Spinal cord (tissue), 10 donors: ENCODE measurements at places on chromosomes 12 and 14.

GRCh38 chr14:91383439-91383838, 34.2 kb downstream of the CCDC88C start:
- no peak overlapping the region for H3K27ac ChIP-seq
- no peaks in the 10 kb centered on the region for H3K36me3 ChIP-seq
- no peak for DNase-seq
- H3K4me3 ChIP-seq, result no peak overlapping the region
- no peaks in the 10 kb centered on the region for H3K27me3 ChIP-seq

GRCh38 chr12:57745485-57745881, 644 bp downstream of the TSPAN31 start:
- peaks cover 38% of the 10 kb centered on the region for H3K36me3 ChIP-seq
- H3K4me3 ChIP-seq, result peak overlapping the region; percentile 98
- H3K27ac ChIP-seq, result peak overlapping the region; percentile 99
- no peak for DNase-seq
- H3K4me1 ChIP-seq, result peaks cover 18% of the 10 kb centered on the region

- no peak overlapping the region for H3K4me3 ChIP-seq
- no peak for DNase-seq
- H3K27ac ChIP-seq, result no peak overlapping the region
- H3K36me3 ChIP-seq, result no peaks in the 10 kb centered on the region
- no peaks in the 10 kb centered on the region for H3K27me3 ChIP-seq
- peaks cover 8% of the 10 kb centered on the region for H3K4me1 ChIP-seq
Observed at GRCh38 chr12:127150479-127150878, 1116.5 kb upstream of the TMEM132C start.

DNA sequence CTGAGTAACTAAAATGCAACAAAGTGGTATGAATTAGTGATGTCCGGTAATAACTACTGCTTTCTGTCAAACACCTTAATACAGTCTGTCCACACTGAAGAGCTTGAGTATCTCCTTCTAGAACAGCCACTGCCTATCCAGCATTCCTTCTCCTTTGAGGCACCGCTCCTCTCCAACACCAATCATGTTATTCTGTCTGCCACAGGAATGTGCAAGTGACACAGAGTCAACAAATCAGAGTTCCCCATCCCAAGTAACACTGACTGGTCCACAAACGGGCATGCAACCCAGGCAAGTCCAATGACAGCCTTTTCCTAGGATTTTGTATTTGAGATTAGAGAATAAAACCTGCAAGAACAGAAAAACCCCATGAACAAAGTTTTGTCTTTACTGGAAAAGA, 3.8 kb downstream of the GXYLT1 start:
- H3K4me3 ChIP-seq, result no peak overlapping the region
- H3K36me3 ChIP-seq, result no peaks in the 10 kb centered on the region
- no peaks in the 10 kb centered on the region for H3K4me1 ChIP-seq
- H3K27ac ChIP-seq, result no peak overlapping the region
- no peaks in the 10 kb centered on the region for H3K27me3 ChIP-seq

DNA sequence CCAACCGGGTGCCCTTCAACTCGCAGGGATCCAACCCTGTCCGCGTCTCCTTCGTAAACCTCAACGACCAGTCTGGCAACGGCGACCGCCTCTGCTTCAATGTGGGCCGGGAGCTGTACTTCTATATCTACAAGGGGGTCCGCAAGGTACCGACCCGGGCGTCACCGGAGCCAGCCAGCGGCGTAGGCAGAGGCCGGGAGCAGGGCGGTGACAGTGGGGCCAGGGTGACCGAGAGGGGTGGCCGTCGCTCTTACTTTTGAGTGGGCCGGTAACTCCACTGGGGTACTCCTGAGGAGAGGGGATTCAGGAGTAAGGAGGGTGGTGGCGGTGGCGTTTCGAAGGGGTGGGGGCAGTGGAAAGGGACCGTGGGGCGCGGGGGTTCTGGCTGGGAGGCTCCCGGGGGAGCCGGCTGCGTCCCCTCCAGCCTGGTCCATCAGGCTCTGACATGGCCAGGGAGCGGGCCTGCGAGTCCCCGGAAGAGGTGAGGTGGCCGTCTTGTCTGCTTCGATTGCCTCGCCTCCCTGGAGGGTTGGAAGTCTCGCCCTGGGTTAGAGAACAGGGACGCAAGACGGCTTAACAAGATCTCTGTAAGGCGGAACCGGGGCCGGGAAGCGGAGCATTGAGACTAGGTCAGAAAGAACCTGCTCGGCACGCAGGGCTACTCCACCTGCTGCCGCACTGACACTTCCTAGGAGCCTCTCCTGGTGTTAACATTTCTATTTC, 491 bp downstream of the WDR20 start:
- peaks cover 12% of the 10 kb centered on the region for H3K4me1 ChIP-seq
- DNase-seq, result no peak
- H3K27ac ChIP-seq, result peak overlapping the region; percentile 75

GRCh38 chr14:95858893-95859292, 17.7 kb upstream of the TUNAR start:
- no peaks in the 10 kb centered on the region for H3K4me1 ChIP-seq
- no peaks in the 10 kb centered on the region for H3K36me3 ChIP-seq
- no peak overlapping the region for H3K27ac ChIP-seq
- no peak overlapping the region for H3K4me3 ChIP-seq

DNA sequence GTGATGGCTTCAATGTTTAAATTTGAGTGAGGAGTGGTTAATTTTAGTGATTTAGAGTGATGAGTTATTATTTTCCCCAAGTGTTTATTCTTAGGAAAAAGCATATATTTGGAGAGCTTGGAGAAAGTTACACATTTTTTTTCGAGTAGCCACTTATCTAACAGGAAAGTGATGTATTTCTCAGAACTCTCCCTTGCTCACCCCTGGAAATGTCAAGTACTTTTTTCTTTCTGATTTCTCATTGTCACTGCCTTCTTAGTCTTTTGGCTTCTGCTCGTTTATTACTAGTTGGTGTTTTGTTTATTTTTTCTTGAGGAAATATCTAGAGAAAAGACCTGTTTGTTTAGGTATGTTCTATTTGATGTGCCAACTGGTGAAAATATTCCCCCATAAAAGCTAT, 58.8 kb downstream of the AEBP2 start:
- no peaks in the 10 kb centered on the region for H3K27me3 ChIP-seq
- H3K4me3 ChIP-seq, result no peak overlapping the region
- H3K36me3 ChIP-seq, result peaks cover 13% of the 10 kb centered on the region
- H3K27ac ChIP-seq, result no peak overlapping the region
- no peak for DNase-seq

DNA sequence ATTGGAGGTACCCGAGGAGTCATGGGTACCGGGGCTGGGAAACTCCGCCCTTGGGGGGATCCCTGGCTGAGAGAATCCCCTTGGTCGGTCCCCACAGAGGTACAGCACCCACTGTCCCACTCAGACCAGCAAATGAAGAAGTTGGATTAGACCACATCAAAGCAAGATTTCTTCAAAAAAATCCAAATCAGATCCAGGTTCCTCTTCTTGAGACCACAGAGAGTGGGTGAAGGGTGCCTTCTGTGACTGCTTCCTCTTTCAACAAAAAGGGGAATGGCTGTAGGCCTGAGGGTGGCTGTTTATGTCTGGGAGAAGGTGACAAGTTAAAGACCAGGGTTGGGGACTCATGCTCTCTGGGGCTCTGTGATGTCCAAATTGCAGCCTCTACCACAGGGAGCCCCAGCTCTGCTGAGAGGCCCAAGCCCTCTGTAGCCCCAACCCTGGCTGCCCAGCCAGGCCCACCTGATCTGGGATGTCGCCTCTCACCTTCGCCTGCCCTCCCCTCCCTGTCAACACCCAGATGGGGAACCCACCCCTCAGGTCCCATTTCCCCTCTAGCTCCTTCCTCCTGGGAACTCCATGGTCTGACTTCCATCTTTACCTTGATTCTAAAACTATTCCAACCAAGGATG, 50.9 kb downstream of the ZFP36L1 start:
- no peak overlapping the region for H3K27ac ChIP-seq
- no peaks in the 10 kb centered on the region for H3K27me3 ChIP-seq
- DNase-seq, result no peak
- H3K4me3 ChIP-seq, result no peak overlapping the region
- H3K4me1 ChIP-seq, result peaks cover 4% of the 10 kb centered on the region

DNA sequence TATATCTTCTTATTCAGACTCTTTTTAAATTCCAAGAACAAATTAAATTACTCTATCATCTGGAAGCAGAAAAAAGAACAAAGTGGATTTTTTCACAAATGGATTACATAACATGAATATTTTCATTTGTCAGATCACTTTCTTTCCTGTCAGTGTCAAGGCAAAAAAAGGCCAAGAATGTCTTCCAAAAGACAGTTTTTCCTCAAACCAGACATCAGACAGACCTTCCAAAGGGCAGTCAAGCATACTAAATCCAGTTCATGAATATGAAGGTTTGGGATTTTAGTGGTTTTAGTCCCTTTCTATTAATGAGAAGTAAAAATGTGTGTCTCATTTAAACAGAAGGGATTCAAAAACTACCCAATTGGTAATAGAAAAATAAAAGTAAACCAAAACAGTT, 336.0 kb downstream of the CEP128 start:
- DNase-seq, result no peak
- no peak overlapping the region for H3K4me3 ChIP-seq
- H3K27ac ChIP-seq, result no peak overlapping the region
- no peaks in the 10 kb centered on the region for H3K36me3 ChIP-seq
- no peaks in the 10 kb centered on the region for H3K4me1 ChIP-seq

DNA sequence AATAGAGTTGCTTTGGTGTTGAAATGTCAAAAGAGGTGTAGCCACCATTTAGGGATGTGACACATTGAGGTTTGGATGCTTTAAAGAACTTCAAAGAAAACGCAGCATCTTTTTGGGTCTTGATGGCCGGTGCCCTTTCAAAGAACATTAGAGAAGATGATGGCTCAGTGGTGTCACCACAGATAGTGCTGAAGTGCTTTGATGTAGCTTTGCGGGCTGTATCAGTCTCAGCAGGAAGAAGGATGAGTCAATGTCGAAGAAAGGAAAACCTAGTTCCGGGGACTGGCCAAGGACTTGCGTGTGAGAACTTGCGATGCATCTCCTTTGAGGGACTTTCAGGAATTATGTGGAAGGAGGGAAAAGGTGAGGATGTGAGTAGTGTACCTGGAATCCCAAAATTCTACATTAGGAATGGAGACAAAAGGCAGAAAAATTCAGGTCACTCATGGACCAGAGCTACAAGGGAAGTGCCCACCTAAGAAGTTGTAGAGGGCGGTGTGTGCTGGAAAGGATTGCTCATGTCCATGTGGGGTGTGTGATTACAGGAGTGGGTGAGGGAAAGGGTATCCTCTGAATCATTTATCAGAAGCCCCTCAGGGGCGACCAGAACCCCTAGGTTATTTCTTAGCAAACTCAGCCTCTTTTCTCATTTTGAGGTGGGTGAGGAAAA, 39.7 kb upstream of the GZMB start:
- no peak overlapping the region for H3K27ac ChIP-seq
- no peaks in the 10 kb centered on the region for H3K36me3 ChIP-seq
- DNase-seq, result no peak
- H3K4me3 ChIP-seq, result no peak overlapping the region
- no peaks in the 10 kb centered on the region for H3K4me1 ChIP-seq

DNA sequence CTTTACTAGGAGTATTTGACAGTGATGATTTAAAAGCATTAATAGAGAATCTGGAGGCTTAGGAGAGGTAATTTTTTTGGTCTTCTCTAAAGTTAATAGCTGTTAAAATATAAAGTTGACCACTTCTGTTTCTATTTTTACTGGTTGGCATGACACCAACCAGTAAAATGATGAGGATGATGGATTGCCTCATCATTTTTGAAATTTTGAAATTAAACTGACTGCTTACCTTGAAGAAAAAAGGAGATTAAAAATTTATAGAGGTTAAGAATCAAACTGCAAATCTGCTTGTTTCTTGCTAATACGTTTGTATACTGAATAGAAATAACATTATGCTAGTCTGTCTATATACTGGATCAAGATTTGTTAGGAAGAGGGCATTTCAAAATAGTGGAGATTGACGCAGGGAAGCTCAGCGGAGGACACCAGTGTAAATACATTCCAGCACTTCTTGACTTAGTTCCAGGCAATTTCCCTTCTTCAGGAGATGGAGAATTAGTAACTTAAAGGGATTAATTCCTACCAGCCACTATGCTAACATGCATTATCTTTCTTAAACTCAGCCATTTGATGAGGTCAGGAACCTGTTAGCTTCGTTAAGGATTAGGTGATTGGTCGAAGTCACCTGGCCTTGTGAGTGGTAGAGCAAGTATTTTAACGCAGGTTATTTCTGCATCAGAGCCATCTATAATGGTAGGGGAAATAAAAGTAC, 3.6 kb downstream of the EID3 start:
- no peak overlapping the region for H3K27ac ChIP-seq
- H3K27me3 ChIP-seq, result no peaks in the 10 kb centered on the region
- peaks cover 12% of the 10 kb centered on the region for H3K4me1 ChIP-seq

- no peaks in the 10 kb centered on the region for H3K4me1 ChIP-seq
- H3K27ac ChIP-seq, result no peak overlapping the region
- no peak overlapping the region for H3K4me3 ChIP-seq
- no peaks in the 10 kb centered on the region for H3K27me3 ChIP-seq
- H3K36me3 ChIP-seq, result no peaks in the 10 kb centered on the region
Observed at GRCh38 chr12:15583804-15584203, 205.4 kb downstream of the EPS8 start.

GRCh38 chr14:34325493-34325892, 136.5 kb downstream of the SPTSSA start:
- H3K27ac ChIP-seq, result no peak overlapping the region
- no peak for DNase-seq
- no peaks in the 10 kb centered on the region for H3K27me3 ChIP-seq
- no peaks in the 10 kb centered on the region for H3K36me3 ChIP-seq

DNA sequence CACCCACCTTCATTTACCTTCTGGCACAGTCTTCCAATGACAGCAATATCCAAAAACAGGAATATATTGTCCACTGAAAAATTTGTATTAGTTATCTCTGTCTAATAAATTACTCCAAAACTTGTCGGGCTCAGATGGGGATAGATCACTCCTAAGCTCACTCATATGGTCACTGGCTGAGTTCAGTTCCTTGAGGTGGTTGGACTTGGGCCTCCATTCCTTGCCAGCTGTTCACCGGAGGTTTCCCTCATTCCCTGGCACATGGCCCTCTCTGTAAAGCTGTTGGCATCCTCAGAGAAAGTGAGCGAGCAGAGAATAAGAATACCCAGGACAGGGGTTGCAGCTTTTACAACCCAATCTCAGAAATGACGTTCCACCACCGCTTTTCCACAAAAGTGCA, 81.5 kb downstream of the TMTC1 start:
- no peak overlapping the region for H3K4me3 ChIP-seq
- H3K36me3 ChIP-seq, result no peaks in the 10 kb centered on the region
- DNase-seq, result no peak
- no peaks in the 10 kb centered on the region for H3K27me3 ChIP-seq

- DNase-seq, result no peak
- no peak overlapping the region for H3K27ac ChIP-seq
- H3K4me1 ChIP-seq, result no peaks in the 10 kb centered on the region
Observed at GRCh38 chr12:75011120-75011519, 198.5 kb downstream of the KCNC2 start.

GRCh38 chr14:76510181-76510580, 134.2 kb downstream of the ESRRB start:
- no peaks in the 10 kb centered on the region for H3K27me3 ChIP-seq
- H3K4me1 ChIP-seq, result peaks cover 3% of the 10 kb centered on the region
- H3K4me3 ChIP-seq, result no peak overlapping the region
- no peaks in the 10 kb centered on the region for H3K36me3 ChIP-seq
- no peak overlapping the region for H3K27ac ChIP-seq
